ENCODE measurements at places on chromosomes 12 and 14. TPM values are rescaled to one million over a fixed set of nuclear protein-coding genes. Genes with fewer than 3 reads are reported as not detected.

- DNase-seq, result no peak
Measured at GRCh38 chr12:71124835-71125460, 32.9 kb downstream of the TSPAN8 start.

DNA sequence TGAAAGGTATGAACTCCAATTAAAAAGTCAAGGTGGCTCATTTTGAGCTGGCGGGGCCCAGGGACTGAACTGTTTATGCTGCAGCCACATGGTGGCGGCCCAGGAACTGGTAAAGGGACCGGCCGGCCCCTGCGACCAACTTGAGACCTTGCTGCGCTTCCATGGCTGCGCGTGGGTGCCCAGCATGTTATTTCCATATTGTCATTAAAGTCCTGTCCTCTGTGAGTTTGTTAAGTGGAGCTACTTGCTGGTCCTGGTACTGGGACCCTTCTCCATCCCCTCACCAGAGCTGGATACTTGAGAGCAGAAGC is 62.3 kb downstream of the BEGAIN start:
- no peak for DNase-seq

DNA sequence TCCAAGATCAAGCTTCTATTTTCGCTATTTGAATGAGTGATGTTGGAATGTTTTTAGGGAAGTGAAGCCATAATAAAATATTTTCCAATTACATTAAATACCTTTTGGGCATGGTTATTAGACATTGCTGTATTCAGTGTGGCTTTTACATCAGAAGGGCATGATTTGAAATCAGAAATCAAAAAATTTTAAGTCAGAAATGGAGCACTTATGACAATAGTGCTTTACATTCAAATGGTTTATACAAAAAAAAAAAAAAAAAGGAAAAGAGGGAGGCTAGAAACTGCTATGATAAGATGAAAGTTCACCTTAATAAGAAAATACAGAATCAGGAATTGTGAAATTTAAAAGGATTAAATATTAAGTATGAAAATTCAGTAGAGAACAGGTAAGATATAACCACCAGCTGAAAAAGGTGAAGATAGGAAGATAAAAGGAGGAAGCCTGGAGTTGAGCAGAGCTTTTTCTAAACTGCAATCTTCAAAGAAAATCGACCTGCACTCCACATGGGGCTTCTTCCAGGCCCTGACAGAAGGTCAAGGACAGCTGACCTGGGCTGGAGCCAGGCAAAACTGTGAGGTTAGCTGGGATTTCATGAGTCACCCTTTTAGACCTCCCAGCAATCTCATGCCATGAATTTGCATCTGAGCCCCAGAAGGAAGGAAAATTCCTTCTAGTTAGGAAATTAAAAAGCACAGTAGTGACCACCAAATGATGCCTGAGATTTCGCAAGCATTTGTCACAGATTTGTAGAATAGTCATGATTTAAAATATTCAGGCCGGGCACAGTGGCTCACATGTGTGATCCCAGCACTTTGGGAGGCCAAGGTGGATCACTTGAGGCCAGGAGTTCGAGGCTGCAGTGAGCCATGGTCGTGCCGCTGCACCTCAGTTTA is 23.4 kb upstream of the BMP4 start:
- no peak for DNase-seq

GRCh38 chr14:71301611-71302010 is 394.4 kb downstream of the PCNX1 start:
- DNase-seq, result no peak

DNA sequence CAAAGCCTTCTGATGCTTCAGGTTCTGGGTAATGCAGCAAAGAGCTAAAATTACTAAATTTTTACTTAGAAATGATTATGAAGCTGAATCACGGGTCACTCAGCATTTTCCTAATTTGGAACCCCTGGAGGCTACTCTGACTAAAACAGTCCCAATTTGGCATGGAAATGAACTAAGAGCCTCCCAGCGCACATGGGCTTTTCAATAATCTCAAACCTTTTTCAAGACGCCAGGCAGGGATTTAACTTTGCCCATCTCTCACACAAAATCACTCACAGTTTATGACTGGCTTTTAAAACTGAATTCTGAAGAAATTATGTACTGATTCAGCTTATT is 68.3 kb downstream of the LLPH start:
- DNase-seq, result no peak

GRCh38 chr14:100419856-100420255 is 96.7 kb downstream of the SLC25A47 start:
- DNase-seq, result no peak

GRCh38 chr14:79496701-79497100 is 714.6 kb downstream of the DIO2 start:
- DNase-seq, result no peak

DNA sequence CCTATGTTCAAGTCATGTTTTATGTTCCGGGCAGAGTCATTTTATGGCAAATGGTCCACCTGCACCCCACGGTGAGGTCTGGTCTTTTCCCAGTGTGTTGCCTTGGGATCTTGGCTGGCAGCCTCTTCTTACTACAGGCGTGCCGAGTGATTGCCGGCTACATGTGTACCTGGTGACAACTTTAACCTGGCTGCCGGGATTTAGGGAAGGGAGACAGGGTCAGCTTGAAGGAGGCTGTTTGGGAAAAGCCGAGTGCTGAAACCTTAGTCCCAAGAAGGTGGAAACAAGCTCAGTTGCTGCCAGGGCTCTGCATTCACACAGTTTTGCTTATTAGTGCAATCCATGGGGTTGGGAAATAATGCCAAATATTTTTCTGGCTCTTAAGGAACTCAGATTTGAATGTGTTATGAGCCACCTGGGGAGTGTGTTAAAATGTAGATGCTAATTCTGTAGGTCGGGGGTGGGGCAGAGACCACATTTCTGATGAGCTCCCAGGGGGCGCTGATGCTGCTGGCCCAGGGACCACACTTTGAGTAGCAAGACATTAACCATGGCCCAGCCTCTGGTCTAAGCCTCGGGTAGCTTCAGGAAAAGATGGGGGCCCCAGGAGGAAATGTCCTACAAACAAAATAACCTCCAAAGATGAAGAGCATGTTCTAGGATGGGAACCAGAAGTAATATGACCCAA is 179.6 kb downstream of the TBX5 start:
- no peak for DNase-seq

DNA sequence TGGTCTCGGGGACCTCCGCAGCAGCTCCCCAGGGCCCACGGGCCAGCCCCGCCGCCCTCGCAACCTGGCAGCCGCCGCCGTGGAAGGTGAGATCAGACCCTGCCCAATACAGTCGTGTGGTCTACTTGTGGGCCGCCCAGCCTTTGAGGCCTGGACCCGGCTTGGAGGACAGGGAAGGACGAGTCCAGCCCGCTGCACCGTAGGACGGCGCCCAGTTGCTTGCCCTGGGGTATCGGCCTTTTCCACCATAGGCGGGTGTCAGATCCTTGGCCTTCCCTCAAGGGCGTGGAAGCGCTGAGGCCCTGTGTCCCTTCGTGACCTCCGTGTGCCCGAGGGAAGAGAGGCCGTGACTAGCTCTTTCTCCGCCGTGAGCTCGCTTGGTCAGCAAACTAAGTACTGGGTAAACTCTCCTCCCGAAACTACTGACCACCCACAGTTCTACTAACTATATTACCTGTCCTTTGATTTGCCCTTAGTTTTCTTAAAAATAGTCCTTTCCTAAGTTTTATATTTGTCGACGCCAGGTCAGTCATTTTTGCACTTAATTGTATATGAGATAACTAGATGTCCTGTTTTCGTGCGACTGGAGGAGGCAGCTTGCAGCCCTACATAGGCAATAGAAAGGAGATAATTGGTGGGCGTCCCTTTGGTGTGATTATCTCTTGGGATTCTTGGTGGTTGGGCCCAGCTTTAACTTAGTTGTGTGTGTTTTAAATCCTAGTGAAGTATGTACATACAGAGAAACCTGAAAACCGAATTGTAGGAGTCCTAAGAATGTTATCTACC is 757 bp downstream of the SLC25A3 start:
- no peak for DNase-seq

The PTPRB gene
- polyA plus RNA-seq, result 0.04 TPM

The TAS2R8 gene
- not detected for polyA plus RNA-seq

All from naive B cell (primary cell).